ENCODE measurements at places on chromosomes 4 and X.

- peak overlapping the region; percentile 22 for H3K4me3 ChIP-seq
- H3K27ac ChIP-seq: no peak overlapping the region
- DNase-seq: no peak
- no peaks in the 10 kb centered on the region for H3K27me3 ChIP-seq
- peaks cover 6% of the 10 kb centered on the region for H3K4me1 ChIP-seq
- no peaks in the 10 kb centered on the region for H3K36me3 ChIP-seq
Measured at GRCh38 chr4:139633661-139634060, 32.0 kb upstream of the MGST2 start.

- no peak for DNase-seq
- H3K27ac ChIP-seq: no peak overlapping the region
- no peaks in the 10 kb centered on the region for H3K4me1 ChIP-seq
- no peaks in the 10 kb centered on the region for H3K36me3 ChIP-seq
- H3K4me3 ChIP-seq: no peak overlapping the region
Measured at GRCh38 chr4:24920008-24920407, 7.2 kb upstream of the CCDC149 start.

- DNase-seq: no peak
- H3K27ac ChIP-seq: no peak overlapping the region
- H3K27me3 ChIP-seq: no peaks in the 10 kb centered on the region
- no peaks in the 10 kb centered on the region for H3K4me1 ChIP-seq
- no peaks in the 10 kb centered on the region for H3K36me3 ChIP-seq
Measured at GRCh38 chrX:47030339-47030738, 47.9 kb upstream of the RGN start.

- H3K4me1 ChIP-seq: no peaks in the 10 kb centered on the region
- H3K36me3 ChIP-seq: no peaks in the 10 kb centered on the region
- H3K27me3 ChIP-seq: no peaks in the 10 kb centered on the region
- no peak overlapping the region for H3K4me3 ChIP-seq
Measured at GRCh38 chrX:50372966-50373365, 97.7 kb downstream of the DGKK start.

- no peak for DNase-seq
- no peaks in the 10 kb centered on the region for H3K36me3 ChIP-seq
- no peak overlapping the region for H3K4me3 ChIP-seq
- no peaks in the 10 kb centered on the region for H3K27me3 ChIP-seq
Measured at GRCh38 chr4:22986881-22987280, 294.1 kb downstream of the GBA3 start.

DNA sequence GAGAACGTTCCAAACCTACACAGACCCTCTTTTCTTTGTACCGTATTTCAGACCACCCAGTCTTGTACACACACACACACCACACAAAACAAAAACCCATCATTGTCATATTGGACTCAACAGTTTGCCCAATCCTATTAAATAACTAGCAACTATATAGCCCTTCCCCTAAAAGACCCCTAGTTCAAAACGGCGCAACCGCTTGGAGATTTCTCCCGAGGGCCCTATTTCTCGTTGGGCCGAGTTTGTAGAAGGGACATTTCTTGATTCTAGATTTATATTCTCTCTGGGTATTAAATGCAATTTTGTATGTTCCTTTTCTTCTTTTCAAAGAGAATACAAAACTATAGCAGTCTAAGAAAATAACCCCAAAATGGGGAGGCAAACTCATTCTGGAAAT lies 547 bp upstream of the PDGFRA start:
- H3K27me3 ChIP-seq: peaks cover 87% of the 10 kb centered on the region
- peak overlapping the region; percentile 44 for H3K4me3 ChIP-seq
- peak overlapping the region; percentile 26 for H3K27ac ChIP-seq
- peaks cover 46% of the 10 kb centered on the region for H3K4me1 ChIP-seq

DNA sequence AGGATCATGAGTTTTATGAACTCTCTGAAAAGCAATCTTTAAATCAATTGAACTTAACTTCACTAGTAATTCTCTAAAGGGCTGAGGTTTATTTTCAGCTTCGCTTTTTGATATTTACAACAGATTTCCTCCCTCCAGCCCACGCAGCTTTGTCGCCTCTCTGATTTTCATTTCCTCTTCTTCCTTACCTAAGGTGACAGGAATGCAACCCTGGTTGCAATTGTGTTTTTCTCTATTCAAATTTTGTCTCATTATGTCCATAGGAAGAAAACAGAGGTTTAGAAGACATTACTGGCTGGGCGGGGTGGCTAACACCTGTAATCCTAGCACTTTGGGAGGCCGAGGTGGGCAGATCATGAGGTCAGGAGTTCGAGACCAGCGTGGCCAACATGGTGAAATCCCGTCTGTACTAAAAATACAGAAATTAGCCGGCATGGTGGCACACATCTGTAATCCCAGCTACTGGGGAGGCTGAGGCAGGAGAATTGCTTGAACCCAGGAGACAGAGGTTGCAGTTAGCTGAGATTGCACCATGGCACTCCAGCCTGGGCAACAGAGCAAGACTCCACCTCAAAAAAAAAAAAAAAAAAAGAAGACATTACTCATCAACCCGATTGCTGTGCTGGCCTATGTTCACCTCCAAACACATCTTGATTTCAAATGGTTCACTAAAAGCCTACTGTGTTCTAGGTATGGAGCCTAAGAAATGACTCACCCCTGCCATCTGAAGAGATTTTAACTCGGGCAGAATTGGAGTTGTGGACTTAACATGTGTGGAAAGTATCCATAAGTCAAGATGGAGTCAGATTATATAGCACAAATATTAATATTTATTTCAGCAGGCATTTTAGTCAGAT lies 36.8 kb downstream of the VSIG4 start:
- H3K36me3 ChIP-seq: no peaks in the 10 kb centered on the region
- no peaks in the 10 kb centered on the region for H3K4me1 ChIP-seq
- no peak for DNase-seq
- H3K27me3 ChIP-seq: no peaks in the 10 kb centered on the region

- DNase-seq: no peak
- no peak overlapping the region for H3K27ac ChIP-seq
- no peaks in the 10 kb centered on the region for H3K27me3 ChIP-seq
- no peak overlapping the region for H3K4me3 ChIP-seq
- no peaks in the 10 kb centered on the region for H3K36me3 ChIP-seq
- no peaks in the 10 kb centered on the region for H3K4me1 ChIP-seq
Measured at GRCh38 chr4:127174616-127175015, 458.1 kb upstream of the INTU start.

- no peaks in the 10 kb centered on the region for H3K27me3 ChIP-seq
- DNase-seq: no peak
Measured at GRCh38 chrX:134864431-134864830, 126.4 kb upstream of the SMIM10 start.

DNA sequence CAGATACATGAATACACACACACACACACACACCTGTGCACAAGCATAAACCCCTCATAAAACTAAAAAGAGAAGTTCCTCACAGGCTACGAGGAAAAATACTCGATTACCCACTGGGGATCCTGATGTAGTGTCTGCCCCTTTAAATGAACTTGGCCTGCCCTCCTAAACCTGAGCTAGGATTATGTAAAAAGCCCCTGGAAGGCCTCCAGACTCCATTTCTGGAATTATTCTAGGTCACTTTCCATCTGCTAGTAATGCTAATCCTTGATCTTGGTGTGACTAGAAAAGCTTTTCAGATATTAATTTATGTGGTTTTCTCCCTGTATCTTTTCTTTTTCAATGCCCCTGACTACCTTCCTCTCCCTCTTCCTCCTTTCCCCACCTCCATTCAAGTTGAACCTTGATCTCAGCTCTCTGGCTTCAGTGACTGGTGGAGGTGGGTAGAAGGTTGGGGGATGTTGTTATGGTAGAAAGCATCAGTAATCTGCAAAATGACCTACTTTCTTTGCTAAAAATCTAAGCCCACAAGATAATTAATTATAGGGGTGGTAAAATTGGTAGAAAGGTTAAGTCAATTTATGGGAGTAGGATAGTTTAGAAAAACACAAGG lies 25.5 kb upstream of the ZNF330 start:
- DNase-seq: no peak
- H3K4me1 ChIP-seq: peaks cover 28% of the 10 kb centered on the region
- H3K4me3 ChIP-seq: no peak overlapping the region
- H3K36me3 ChIP-seq: no peaks in the 10 kb centered on the region
- H3K27me3 ChIP-seq: no peaks in the 10 kb centered on the region
